ENCODE measurements at places on chromosomes 16 and 17. TPM values are rescaled to one million over a fixed set of nuclear protein-coding genes. Genes with fewer than 3 reads are reported as not detected.

TEKT1 gene
- not detected for total RNA-seq

ASGR2 gene
- not detected for total RNA-seq

ZG16 gene
- 0.21 TPM for total RNA-seq

CCDC57 gene
- 12.8 TPM for total RNA-seq

VAT1L gene
- total RNA-seq = 12.6 TPM

LGALS9C gene
- total RNA-seq = not detected

ADAD2 gene
- total RNA-seq = not detected

CHRNE gene
- not detected for total RNA-seq

ANKRD40CL gene
- not detected for total RNA-seq

Data from ascending aorta (tissue), 2 donors.